ENCODE measurements at places on chromosomes 7 and 10. TPM values are rescaled to one million over a fixed set of nuclear protein-coding genes. Genes with fewer than 3 reads are reported as not detected.

The MRLN gene
- polyA plus RNA-seq, result not detected

The LRRD1 gene
- 0.01 TPM for polyA plus RNA-seq

The TSPAN12 gene
- 3.0 TPM for polyA plus RNA-seq

The TMEM229A gene
- polyA plus RNA-seq, result not detected

The FBXO24 gene
- 0.33 TPM for polyA plus RNA-seq

The PHF14 gene
- polyA plus RNA-seq, result 18.0 TPM

The ZNF467 gene
- polyA plus RNA-seq, result 2.6 TPM

The MYL10 gene
- not detected for polyA plus RNA-seq

The LCOR gene
- 2.9 TPM for polyA plus RNA-seq

The ECHDC3 gene
- 36.5 TPM for polyA plus RNA-seq

The COL1A2 gene
- polyA plus RNA-seq, result 13.4 TPM

The LMOD2 gene
- 0.01 TPM for polyA plus RNA-seq

The CYTH3 gene
- 5.7 TPM for polyA plus RNA-seq

The FIS1 gene
- polyA plus RNA-seq, result 70.0 TPM

The SH2D4B gene
- polyA plus RNA-seq, result 0.02 TPM

The MRC1 gene
- 0.90 TPM for polyA plus RNA-seq

The NACAD gene
- polyA plus RNA-seq, result 0.65 TPM

The ENKUR gene
- polyA plus RNA-seq, result 0.01 TPM

The RPEL1 gene
- polyA plus RNA-seq, result not detected

The BAIAP2L1 gene
- 23.1 TPM for polyA plus RNA-seq

The CUBN gene
- polyA plus RNA-seq, result 0.16 TPM

The BAMBI gene
- 0.59 TPM for polyA plus RNA-seq

The AKR1D1 gene
- not detected for polyA plus RNA-seq

The FXYD4 gene
- not detected for polyA plus RNA-seq

The TACC2 gene
- 47.8 TPM for polyA plus RNA-seq

The PRF1 gene
- 0.71 TPM for polyA plus RNA-seq

The TAS2R39 gene
- polyA plus RNA-seq, result not detected

The SFTPA1 gene
- 0.57 TPM for polyA plus RNA-seq

The STEAP2 gene
- polyA plus RNA-seq, result 2.6 TPM

The OR2A7 gene
- polyA plus RNA-seq, result 1.1 TPM

The NEUROG3 gene
- polyA plus RNA-seq, result not detected

The CHAT gene
- not detected for polyA plus RNA-seq

The ZNF853 gene
- 0.35 TPM for polyA plus RNA-seq

The SLC18A3 gene
- not detected for polyA plus RNA-seq

The PDGFA gene
- polyA plus RNA-seq, result 5.5 TPM

The TUBAL3 gene
- 0.05 TPM for polyA plus RNA-seq

The PNLIP gene
- polyA plus RNA-seq, result 0.14 TPM

The ATXN7L1 gene
- polyA plus RNA-seq, result 4.8 TPM

The ADCYAP1R1 gene
- 0.11 TPM for polyA plus RNA-seq

The PSD gene
- polyA plus RNA-seq, result 1.1 TPM

The DGKB gene
- polyA plus RNA-seq, result 0.20 TPM

The SYT15 gene
- 1.2 TPM for polyA plus RNA-seq

The LRRC18 gene
- not detected for polyA plus RNA-seq

The CLEC5A gene
- 0.78 TPM for polyA plus RNA-seq

The EPHA1 gene
- polyA plus RNA-seq, result 65.6 TPM

The LOXL4 gene
- polyA plus RNA-seq, result 0.60 TPM

The SEMA3A gene
- 0.35 TPM for polyA plus RNA-seq

The TAS2R5 gene
- 0.28 TPM for polyA plus RNA-seq

The ZNF488 gene
- 0.81 TPM for polyA plus RNA-seq

The MACC1 gene
- 5.6 TPM for polyA plus RNA-seq

The WDFY4 gene
- polyA plus RNA-seq, result 0.43 TPM

The NRG3 gene
- 0.04 TPM for polyA plus RNA-seq

The NEUROD6 gene
- polyA plus RNA-seq, result not detected

The THSD7A gene
- 0.18 TPM for polyA plus RNA-seq
